ENCODE measurements at places on chromosomes 12 and 14.

- DNase-seq = no peak
Observed at GRCh38 chr12:49046129-49046895, 14.3 kb downstream of the KMT2D start.

DNA sequence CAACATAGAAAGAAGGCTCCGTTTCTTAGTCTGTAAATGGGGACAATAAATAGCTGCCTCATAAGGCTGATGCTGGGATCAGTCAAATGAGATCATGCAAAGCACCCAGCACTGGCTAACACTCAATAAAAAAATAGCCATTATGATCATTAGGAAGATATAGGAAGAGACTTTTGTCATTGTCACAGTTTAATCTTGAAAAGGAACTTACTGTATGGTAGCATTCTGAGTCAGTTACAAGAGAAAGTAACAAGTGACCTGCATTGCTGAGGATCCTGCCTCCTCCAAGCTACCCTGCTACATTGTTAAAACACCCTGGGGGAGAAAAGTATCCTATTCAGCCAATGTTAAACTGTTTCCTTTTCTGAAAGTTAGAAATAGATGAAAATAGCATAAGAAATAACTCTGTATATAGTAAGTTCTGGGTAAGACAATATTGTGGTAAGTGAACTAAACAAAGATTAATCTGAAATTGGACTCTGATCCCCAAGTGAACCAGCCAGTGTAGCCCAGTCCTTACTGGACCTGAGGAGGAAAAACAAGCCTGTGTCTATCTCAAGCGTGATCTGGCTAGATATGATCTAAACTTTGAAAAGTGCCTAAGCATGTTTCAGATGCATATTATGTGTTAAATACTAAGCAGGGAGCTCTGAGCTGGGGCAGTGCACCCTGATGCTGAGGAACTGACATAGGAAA, 3.6 kb upstream of the NUDT4 start:
- DNase-seq = no peak

DNA sequence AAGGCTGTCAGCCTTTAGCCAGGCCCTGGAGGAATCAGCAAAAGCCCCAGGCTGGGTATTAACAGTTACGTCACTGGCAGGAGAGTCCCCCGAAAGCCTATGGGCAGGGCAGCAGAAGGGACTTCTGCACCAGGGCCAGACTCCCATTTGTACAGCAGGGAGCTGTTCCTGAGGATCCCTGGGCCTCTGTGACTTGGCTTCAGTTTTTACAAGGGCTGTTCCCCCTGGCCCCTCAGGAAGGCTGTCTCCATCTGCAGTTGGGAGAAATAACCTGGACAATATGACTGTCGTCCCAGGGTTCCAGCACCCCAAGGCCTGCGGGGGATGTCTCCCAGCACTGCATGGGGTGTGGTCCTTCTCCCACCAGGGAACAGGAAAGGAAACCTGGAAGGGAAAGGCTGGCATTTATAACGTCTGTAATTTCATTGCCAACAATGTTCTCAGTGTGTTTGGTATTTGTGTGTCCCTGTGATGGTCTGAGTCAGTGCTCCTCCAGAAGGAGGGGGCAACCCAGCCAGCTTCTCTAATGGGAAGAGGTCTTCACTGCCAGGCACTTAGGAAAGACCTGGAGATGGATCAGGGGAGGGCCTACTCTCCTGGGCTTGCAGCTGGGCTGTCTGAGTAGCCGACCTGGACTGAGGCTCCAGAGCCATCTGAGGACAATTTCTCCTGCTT, 42.4 kb downstream of the ERH start:
- no peak for DNase-seq

GRCh38 chr14:98219638-98220037, 1052.4 kb downstream of the BCL11B start:
- DNase-seq = peak; percentile 25

DNA sequence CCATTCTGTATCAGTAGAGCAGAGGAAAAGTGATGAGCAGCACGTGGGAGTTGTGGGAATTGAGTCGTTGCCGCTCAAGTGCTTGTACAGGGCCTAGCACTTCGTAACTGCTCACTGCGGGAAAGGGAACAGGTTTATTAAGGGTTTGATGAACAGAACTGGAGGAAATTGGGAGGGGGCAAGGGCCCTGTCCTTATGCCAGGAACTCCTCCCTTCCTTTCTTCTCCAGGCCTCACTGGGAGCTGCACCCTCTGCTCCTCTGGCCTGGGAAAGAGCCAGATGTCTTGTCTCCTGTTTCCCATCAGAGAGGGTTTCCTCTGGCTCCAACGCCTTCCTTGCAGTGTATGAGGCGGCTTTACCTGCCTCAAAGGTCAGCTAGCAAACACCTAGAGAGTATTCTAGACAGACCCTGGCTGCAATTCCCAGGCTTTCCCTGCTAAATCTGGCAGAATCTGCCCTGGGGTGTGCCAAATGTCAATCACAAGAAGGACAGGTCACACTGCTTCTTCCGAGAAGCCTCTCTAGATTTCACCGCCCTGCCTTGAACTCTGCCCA, 78.4 kb downstream of the NTF3 start:
- DNase-seq = no peak

GRCh38 chr12:101107032-101107763, 102.8 kb downstream of the SLC5A8 start:
- DNase-seq = no peak

DNA sequence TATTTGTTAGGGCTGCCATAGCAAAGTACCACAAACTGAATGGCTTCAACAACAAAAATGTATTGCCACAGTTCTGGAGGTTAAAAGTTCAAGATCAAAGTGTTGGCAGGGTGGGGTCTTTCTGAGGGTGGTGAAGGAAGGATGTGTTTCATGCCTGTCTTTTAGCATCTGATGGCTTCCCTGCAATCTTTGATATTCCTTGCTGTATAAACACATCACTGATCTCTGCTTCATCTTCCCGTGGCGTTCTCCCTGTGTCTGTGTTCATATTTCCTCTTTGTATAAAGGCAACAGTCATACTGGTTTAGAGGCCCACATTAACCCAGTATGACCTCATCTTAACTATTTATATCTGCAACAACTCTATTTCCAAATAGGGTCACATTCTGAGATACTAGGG, 167.5 kb downstream of the BTG1 start:
- DNase-seq = peak; percentile 15

Measured in stimulated activated CD4-positive, alpha-beta T cell treated with anti-CD3 and anti-CD28 coated beads, Interleukin-4, amount 100 ng/mL, for 24 hours (primary cell).